ENCODE measurements at places on chromosomes 2 and 18.

GRCh38 chr18:9753846-9754245, 45.7 kb downstream of the RAB31 start:
- no peak for DNase-seq

DNA sequence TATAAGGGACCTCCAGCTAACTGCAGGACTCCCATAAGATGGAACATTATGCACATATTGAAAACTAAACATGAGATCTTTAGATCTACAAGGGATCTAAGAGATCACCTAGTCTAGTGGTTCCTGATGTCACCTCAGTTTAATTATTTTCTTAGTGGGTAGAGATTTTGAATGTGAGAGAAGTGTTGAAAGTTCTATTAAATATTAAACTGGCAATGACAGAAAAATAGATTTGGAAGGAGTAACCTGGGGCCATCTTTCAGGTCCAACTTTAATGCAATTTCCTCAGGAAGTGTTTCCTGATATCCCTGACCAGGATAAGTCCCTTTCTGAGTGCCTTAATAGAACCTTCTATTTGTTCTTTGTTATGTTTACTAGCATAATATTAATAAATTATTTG, 29.1 kb upstream of the CPS1 start:
- DNase-seq, result no peak

DNA sequence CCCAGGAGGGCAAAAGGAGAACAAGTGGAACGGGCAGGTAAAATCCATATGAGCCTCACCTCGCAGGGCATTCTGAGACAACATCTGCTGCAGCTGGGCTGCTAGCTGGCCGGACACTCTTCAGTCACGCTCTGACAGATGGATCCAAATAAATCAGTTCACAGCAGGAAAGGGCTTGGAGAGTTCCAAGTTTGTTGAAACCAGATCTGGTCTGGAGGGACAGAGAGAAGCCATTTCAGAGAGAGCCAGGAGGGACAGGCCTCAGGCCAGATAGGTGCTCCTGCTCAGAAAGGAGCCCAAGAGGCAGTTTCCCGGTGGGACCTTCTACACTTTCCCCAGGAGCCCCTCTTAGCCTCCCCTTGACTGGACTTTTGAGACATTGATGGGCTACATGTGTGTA, 28.2 kb upstream of the TNP1 start:
- no peak for DNase-seq

DNA sequence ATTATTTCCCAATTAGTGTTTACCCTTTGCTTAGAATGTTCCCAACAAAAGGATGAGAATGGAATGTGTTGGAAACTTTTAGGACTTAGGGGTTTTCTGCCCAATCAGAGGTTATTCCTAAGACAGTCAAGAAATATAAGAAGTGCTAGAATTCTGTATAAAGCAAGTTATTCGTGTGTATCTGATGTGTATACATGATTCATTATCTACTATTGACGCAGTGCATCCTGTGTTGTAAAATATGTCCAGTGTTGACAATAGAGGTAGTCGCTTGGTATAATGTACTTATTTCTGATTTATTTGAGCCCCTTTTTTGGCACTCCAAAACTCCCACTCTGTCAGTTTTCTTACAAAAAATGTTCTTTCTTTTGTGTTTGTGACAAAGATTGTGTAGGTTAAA, 881 bp downstream of the PIKFYVE start:
- no peak for DNase-seq

- DNase-seq, result no peak
Observed at GRCh38 chr2:52336951-52337350, 1305.0 kb upstream of the NRXN1 start.

GRCh38 chr18:3596637-3597384, 146.8 kb downstream of the TGIF1 start:
- no peak for DNase-seq

DNA sequence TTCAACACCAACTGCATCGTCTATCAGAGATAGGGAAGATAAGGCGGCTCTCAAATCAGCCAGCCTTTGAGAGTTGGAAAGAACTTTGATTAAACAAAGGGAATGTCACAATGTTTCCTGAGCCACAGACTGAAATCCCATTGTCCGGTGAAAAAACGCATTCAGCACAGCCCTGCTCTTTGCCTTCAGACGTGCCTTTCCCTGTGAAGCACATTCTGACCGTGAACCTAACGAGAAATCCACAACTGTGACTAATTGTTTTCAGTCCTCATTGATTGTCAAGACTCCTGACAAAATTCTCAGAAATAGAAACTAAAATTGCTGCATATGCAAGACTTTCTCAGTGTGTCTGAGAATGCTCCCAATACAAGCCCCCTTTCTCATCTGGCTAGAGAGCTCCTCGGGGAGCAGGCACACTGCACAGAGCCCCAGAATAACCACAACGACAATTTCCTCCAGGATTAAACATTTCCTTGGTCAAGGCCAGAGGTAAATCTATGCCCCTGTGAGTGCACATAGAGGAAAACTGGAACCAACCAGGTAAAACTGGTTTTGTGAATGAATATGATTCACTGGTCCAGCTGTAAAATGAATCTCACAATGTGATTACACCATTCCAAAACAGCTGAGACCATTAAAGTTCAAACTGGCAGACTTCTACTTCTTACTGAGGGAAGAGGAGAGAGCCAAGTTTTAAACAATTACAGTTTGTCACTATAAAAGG, 561.9 kb upstream of the ID2 start:
- DNase-seq, result no peak

DNA sequence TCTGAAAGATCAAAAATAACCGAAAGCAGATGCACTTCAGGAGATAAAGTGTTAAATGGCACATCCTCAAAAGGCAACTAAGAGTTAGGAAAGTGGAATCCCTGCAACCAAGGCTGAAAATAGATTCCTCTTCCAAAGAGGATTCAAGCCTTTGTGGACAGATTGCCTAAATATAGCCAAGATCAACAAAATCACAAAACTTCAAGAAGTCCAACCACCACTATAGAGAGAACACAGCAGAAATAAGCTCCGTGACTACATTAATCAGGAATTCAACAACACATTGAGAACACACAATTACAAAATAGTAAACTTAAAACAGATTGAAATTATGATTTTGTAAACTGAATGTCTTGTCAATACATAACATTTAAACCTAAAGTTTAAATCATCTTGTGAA, 165.7 kb downstream of the LNPK start:
- DNase-seq, result no peak

All from activated CD8-positive, alpha-beta memory T cell treated with anti-CD3 and anti-CD28 coated beads for 1 hour (primary cell).